Spinal cord (tissue), 10 donors: ENCODE measurements at places on chromosomes 16 and 17. TPM values are rescaled to one million over a fixed set of nuclear protein-coding genes. Genes with fewer than 3 reads are reported as not detected.

TEFM gene
- 18.1 TPM for polyA plus RNA-seq

TMEM11 gene
- 28.0 TPM for polyA plus RNA-seq

ABCA3 gene
- polyA plus RNA-seq = 88.5 TPM

COL1A1 gene
- 1,058 TPM for polyA plus RNA-seq

KCNH6 gene
- polyA plus RNA-seq = 1.7 TPM

SCIMP gene
- 1.3 TPM for polyA plus RNA-seq

CA4 gene
- polyA plus RNA-seq = 6.3 TPM

RTN4RL1 gene
- polyA plus RNA-seq = 8.0 TPM

ASPHD1 gene
- polyA plus RNA-seq = 52.7 TPM

SLC9A5 gene
- 9.1 TPM for polyA plus RNA-seq

SNAI3 gene
- 2.2 TPM for polyA plus RNA-seq

NEUROD2 gene
- 10.8 TPM for polyA plus RNA-seq

FOXL1 gene
- polyA plus RNA-seq = 3.1 TPM

ST6GALNAC2 gene
- 20.4 TPM for polyA plus RNA-seq

MAP3K3 gene
- 33.1 TPM for polyA plus RNA-seq

FKBP10 gene
- polyA plus RNA-seq = 74.2 TPM

EMP2 gene
- 19.7 TPM for polyA plus RNA-seq

TNFRSF13B gene
- not detected for polyA plus RNA-seq

POLR2A gene
- 90.9 TPM for polyA plus RNA-seq

RPRML gene
- polyA plus RNA-seq = 0.71 TPM

KRT40 gene
- 0.27 TPM for polyA plus RNA-seq

MMP2 gene
- 130 TPM for polyA plus RNA-seq

SPNS2 gene
- 67.3 TPM for polyA plus RNA-seq

KCNJ18 gene
- not detected for polyA plus RNA-seq

TPSG1 gene
- polyA plus RNA-seq = 0.89 TPM

GLP2R gene
- polyA plus RNA-seq = 0.35 TPM

TCAP gene
- polyA plus RNA-seq = 6.0 TPM

HOXB2 gene
- polyA plus RNA-seq = 57.3 TPM

HOXB1 gene
- 0.16 TPM for polyA plus RNA-seq

ZNF747 gene
- 10.6 TPM for polyA plus RNA-seq

FBXW10B gene
- 1.8 TPM for polyA plus RNA-seq

CRISPLD2 gene
- 3.4 TPM for polyA plus RNA-seq

PIRT gene
- 12.2 TPM for polyA plus RNA-seq

CCL7 gene
- not detected for polyA plus RNA-seq

KREMEN2 gene
- polyA plus RNA-seq = 1.4 TPM

TP53TG3C gene
- polyA plus RNA-seq = not detected

ICAM2 gene
- polyA plus RNA-seq = 15.6 TPM

OR3A3 gene
- not detected for polyA plus RNA-seq

DDX52 gene
- polyA plus RNA-seq = 24.3 TPM

SMTNL2 gene
- 5.8 TPM for polyA plus RNA-seq
